T-helper 17 cell (primary cell): ENCODE measurements at places on chromosomes 7 and 10.

DNA sequence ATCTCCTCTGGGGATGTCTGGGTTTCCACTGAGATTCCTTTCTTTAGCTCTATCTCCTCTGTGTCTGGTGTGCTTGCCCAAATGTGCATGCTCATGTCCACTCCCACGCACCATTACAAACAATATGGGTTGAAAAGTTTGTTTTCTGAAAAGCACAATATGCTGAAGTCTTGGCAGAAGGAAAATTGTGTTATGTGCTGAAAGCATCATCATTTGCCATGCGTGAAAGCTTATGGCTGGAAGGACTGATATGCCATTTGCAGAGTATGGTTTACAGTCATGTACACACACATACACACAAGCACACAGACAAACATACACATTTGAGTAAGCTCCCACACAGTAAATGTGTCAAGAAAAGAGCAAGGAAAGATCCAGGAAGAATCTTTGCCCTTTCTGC lies 231.6 kb downstream of the SORCS3 start:
- H3K4me1 ChIP-seq: no peaks in the 10 kb centered on the region
- no peaks in the 10 kb centered on the region for H3K36me3 ChIP-seq
- no peak for DNase-seq
- H3K4me3 ChIP-seq: no peak overlapping the region
- no peak overlapping the region for H3K27ac ChIP-seq
- H3K27me3 ChIP-seq: no peaks in the 10 kb centered on the region

DNA sequence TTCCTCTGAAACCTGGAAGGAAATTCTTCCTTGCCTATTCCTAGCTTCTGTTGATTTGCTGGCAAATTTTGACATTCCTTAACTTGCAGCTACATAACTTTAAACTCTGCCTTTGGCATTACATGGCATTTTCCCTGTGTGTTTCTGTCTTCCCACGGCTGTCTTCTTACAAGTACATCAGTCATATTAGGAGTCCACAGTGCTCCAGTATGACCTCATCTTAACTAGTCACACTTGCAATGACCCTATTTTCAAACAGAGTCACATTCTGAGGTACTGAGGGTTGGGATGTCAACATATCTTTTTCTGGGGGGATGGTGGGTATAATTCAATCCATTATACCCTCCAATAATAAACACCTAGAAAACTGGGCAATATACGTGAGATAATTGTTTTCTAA lies 37.4 kb upstream of the EPHB6 start:
- peaks cover 33% of the 10 kb centered on the region for H3K27me3 ChIP-seq
- H3K27ac ChIP-seq: no peak overlapping the region
- peaks cover 14% of the 10 kb centered on the region for H3K36me3 ChIP-seq
- H3K4me3 ChIP-seq: no peak overlapping the region

DNA sequence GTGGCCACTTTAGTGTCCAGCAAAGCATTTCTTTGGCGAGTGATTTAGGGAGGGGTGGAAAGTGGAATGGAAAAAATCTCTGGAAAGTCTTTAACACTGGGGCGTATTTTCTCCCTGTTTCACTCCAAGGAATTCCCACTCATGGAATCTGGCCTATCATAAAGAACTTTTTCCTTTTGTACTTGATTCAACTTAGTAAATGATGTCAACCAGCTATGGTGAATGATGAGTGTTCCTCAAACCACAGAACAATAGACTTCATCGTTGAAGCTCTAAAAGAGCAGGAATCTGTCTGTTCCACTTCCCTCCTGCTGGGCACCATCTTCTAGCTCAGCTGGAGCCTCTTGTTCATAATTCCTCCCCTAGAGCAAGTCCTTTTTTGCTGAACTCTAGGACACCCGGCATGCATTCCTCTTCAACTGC lies 66.5 kb downstream of the EPDR1 start:
- peaks cover 15% of the 10 kb centered on the region for H3K27me3 ChIP-seq
- DNase-seq: no peak
- H3K4me1 ChIP-seq: peaks cover 4% of the 10 kb centered on the region

DNA sequence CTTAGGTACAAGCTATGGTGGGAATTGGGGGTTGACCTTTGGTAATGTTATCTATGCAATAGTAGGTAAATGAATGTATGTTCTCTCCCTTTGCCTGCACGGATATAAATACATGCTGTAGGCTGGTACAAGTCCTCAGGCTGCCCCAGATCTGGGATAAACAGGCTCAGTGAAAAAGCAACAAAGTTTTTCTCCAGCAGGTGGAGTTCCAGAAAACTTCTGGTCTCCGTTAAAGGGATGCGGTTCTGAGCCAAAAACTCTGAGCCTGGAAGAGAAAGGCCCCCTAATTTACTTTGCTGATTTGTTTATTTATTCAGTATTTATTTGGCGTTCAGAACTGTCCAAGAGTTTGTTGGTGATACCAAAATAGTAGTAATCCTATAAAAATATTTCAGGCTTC lies 204.7 kb downstream of the ADRA2A start:
- H3K4me3 ChIP-seq: no peak overlapping the region
- DNase-seq: no peak
- peaks cover 4% of the 10 kb centered on the region for H3K4me1 ChIP-seq
- H3K27ac ChIP-seq: peak overlapping the region; percentile 3
- H3K36me3 ChIP-seq: no peaks in the 10 kb centered on the region

GRCh38 chr10:5584895-5585516 lies 60.2 kb downstream of the CALML3 start:
- no peak for DNase-seq
- no peak overlapping the region for H3K4me3 ChIP-seq
- peaks cover 3% of the 10 kb centered on the region for H3K36me3 ChIP-seq
- H3K27me3 ChIP-seq: peaks cover 12% of the 10 kb centered on the region
- H3K27ac ChIP-seq: no peak overlapping the region
- peaks cover 6% of the 10 kb centered on the region for H3K4me1 ChIP-seq

DNA sequence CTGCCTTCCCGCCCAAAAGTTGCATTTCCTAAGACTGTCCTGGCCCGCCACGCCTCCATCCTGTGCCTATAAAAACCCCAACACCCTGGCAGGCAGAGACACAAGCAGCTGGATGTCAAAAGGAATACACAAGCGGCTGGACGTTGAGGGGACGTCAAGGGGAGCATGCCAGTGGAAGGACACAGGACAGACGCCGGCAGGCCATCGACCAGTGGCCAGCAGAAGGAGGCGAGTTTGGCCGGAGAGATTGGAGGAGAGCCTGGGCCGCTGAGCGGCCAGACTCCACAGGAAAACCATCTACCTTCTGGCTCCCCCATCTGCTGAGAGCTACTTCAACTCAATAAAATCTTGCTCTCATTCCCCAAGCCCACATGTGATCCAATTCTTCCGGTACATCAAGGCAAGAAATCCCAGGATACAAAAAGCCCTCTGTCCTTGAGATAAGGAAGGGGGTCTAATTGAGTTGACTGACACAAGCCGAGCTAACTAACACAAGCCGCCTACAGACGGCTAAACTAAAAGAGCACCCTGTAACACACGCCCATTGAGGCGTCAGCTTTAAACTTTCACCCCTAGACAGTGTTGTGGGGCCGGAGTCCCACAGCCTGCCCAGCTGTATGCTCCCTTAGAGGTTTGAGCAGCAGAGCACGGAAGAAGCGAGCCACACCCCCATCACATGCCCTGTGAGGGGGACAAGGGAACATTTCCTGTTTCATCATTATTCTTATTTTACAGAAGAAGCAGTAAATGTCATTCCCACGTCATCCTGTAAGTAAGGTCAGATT lies 150.3 kb upstream of the PHYHIPL start:
- no peak for DNase-seq
- no peaks in the 10 kb centered on the region for H3K36me3 ChIP-seq
- no peak overlapping the region for H3K27ac ChIP-seq
- H3K27me3 ChIP-seq: peaks cover 10% of the 10 kb centered on the region
- H3K4me1 ChIP-seq: no peaks in the 10 kb centered on the region

DNA sequence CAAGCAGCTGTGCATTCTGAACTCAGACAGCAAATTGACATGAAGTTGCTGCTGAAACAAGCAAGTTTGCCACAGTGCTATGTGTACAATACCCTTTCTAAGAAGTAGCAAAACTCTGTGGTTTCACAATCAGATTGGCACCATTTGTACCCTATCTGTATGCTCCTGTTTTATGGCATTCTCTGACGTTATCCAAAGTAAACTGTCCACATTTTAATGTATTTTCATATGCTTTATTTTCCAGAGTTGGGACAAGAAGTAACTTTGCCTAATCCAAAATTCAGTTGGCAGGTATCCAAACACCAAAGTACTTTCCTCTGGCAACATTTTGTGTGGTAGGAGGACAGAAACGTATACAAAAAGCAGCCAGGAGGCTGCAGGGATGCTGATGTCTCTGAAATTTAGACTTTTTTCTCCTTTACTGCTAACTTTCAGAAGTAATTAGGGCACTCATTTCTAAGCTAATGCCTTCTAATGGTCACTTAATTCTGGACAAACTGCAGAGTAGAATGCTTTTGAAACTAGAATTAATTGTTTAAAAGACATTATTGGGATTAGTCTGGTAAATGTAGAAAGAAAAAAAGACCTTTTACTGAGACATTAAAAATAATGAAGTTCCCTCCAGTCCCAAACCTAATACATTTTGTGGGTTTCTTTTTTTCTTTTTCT lies 414.7 kb upstream of the NRP1 start:
- no peak for DNase-seq
- no peaks in the 10 kb centered on the region for H3K27me3 ChIP-seq
- no peaks in the 10 kb centered on the region for H3K4me1 ChIP-seq
- no peak overlapping the region for H3K4me3 ChIP-seq
- H3K36me3 ChIP-seq: no peaks in the 10 kb centered on the region

DNA sequence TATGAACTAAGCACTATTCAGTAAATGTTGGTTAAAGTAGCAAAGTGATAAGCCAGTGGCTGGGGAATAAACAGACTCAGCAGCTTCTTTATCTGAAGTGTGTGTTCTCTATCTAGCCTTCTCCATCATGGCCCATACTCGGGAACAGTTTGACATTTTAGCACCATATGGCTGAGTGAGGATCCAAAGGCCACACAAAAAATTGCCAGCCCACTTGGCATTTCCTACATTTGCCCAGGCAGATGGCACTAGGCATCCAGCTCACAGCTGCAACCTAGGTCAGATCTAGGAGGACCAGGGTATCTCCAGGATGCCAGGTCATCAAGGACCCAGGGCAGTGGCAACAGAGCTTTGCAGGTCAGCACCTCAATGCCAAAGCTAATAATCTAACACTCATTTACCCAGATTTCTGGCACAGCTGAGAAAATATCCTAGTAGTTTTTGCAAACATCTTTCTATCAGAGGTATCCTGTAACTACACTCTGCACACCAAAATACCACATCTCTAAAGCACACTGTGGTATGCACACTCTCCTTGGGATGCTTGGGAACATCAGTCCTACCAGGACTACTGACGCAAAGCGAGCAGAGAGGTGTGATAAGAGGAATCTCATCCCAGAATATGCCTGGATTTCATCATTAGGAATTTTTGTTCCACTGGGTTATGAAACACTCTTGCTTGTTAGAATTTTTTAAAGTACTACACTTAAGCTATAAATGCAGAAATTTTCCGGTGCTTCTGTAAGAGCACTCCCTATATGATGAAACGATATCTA lies 61.7 kb downstream of the DOCK4 start:
- H3K4me1 ChIP-seq: no peaks in the 10 kb centered on the region
- peaks cover 2% of the 10 kb centered on the region for H3K36me3 ChIP-seq
- no peak overlapping the region for H3K27ac ChIP-seq
- H3K27me3 ChIP-seq: peaks cover 42% of the 10 kb centered on the region

DNA sequence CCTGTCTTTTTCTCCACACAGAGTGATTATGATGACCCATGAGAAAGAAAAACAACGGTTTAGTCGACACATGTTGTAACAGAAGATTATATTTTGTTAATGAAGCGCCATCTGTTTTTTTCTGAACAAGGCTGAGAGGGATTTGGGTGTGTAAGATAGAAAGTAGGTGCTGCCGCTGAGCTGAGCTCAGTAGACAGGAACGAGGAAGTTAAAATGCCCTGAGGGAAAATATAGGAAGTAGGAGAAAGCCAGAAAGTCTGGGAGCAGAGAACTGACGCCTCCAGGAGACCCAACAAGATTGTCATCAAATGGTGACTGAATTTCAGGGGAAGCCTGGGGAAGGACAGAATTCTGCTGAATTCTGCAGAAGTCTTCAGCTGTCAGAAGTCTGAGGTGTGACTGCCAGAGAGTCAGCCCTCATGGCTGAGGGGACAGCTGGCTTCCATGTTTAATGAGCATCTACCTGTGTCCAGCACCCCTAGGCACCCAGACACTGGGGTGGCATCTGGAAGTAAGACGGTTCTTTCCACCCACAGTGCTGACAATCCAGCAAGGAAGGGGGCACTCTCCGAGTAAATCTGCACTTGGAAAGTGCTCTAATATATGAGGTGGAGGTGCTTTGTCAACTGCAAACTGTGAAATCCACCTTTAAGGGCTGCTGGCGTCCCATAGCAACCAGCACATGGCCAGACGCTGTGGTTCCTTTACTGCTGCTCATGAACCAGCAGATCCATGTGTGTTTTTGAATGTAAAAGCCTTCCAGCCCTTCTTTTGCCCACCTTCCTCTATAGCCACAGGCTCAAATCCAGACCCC lies 12.5 kb upstream of the TSPAN15 start:
- no peak for DNase-seq
- H3K27me3 ChIP-seq: peaks cover 39% of the 10 kb centered on the region
- H3K4me1 ChIP-seq: peaks cover 11% of the 10 kb centered on the region
- H3K36me3 ChIP-seq: peaks cover 2% of the 10 kb centered on the region

- no peak overlapping the region for H3K27ac ChIP-seq
- H3K36me3 ChIP-seq: peaks cover 6% of the 10 kb centered on the region
- DNase-seq: no peak
- H3K27me3 ChIP-seq: peaks cover 51% of the 10 kb centered on the region
These were observed 154.7 kb downstream of the PRPF18 start for GRCh38 chr10:13741438-13741837.

DNA sequence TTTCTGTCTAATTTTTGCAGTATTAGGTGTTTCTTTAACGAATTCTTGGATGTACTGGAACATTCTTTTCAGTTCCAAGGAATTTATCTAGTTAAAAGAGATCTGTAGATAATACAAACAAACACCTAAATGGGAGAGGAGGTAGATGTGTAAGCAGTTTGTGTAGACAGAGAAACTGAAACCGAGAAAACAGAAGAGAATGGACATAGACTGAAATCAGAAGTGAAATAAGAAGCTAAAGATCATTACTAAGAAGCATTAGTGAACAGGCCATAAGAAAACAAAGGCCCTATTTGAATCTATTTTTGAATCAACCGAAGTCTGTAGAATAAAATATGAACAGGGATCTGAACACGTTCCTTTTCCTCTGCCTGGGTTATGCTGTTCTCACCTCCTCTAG lies 26.5 kb upstream of the TMEM229A start:
- no peaks in the 10 kb centered on the region for H3K36me3 ChIP-seq
- no peak overlapping the region for H3K27ac ChIP-seq
- H3K4me1 ChIP-seq: no peaks in the 10 kb centered on the region
- no peak overlapping the region for H3K4me3 ChIP-seq
- H3K27me3 ChIP-seq: no peaks in the 10 kb centered on the region

DNA sequence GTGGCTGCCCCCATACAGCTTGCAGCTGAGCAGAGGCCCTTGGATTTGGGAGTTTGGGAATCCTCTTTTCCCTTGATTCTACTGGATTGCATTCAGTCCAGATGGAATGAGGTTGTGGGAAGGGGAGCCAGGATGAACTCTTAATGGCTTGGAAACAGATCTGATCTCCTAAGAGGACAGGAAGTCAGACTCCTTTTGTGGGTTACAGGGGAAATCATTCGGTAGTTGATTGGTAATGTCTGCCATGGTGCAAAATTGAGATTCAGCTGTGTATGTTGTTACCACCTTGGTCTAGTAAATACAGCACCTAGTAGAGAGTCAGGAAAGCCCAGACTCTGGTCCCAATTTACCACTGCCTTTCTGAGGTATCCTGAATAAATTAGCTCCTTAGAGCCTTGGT lies 144.2 kb upstream of the TNRC18 start:
- DNase-seq: no peak
- peaks cover 9% of the 10 kb centered on the region for H3K27me3 ChIP-seq
- peaks cover 16% of the 10 kb centered on the region for H3K4me1 ChIP-seq
